ENCODE measurements at places on chromosomes 4 and X.

DNA sequence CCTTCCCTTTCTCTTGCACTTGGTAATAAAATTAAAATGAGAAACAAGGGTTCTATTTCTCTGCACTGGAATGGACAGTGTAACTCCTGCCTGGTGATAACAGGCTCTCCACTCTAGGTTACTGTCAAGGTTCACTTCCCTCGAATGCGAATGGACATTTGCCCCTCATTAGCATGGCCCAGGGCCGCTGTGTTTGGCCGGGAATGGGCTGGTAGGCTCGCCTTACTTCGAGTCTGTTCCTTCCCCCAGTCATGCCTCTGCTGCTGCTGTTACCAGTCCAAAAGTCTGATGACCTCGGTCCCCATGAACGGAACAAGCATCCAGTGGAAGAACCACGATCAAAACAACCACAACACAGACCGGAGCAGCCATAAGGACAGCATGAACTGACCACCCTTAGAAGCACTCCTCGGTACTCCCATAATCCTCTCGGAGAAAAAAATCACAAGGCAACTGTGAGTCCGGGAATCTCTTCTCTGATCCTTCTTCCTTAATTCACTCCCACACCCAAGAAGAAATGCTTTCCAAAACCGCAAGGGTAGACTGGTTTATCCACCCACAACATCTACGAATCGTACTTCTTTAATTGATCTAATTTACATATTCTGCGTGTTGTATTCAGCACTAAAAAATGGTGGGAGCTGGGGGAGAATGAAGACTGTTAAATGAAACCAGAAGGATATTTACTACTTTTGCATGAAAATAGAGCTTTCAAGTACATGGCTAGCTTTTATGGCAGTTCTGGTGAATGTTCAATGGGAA is 61.5 kb downstream of the EDNRA start:
- peaks cover 18% of the 10 kb centered on the region for H3K4me1 ChIP-seq
- no peaks in the 10 kb centered on the region for H3K27me3 ChIP-seq
- DNase-seq: no peak
- peaks cover 62% of the 10 kb centered on the region for H3K36me3 ChIP-seq
- H3K4me3 ChIP-seq: no peak overlapping the region

GRCh38 chr4:27115221-27115620 is 254.6 kb downstream of the STIM2 start:
- H3K27ac ChIP-seq: no peak overlapping the region
- no peak for DNase-seq
- no peaks in the 10 kb centered on the region for H3K4me1 ChIP-seq
- H3K36me3 ChIP-seq: no peaks in the 10 kb centered on the region
- peaks cover 6% of the 10 kb centered on the region for H3K27me3 ChIP-seq

DNA sequence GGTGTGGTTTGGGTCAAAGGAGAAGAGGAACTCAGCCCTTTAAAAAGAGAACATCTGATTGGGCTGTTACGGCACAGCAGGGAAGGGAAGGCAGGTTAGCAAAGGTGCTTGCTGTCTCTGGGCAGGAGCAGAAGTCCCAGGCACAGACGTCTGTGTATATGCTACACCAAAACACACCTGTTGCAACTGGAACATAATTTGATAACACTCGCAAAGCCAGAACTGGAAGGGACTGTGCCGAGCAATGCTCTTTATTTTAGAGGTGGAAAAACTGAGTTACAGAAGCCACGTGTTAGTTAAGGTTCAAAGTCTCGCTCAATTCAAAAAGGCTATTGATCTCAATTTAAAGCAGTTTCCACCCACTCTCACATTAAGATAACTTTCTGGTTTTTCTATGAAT is 2.2 kb upstream of the FAM114A1 start:
- H3K27me3 ChIP-seq: peaks cover 13% of the 10 kb centered on the region
- H3K36me3 ChIP-seq: no peaks in the 10 kb centered on the region
- no peak overlapping the region for H3K27ac ChIP-seq
- no peak for DNase-seq
- H3K4me3 ChIP-seq: no peak overlapping the region

DNA sequence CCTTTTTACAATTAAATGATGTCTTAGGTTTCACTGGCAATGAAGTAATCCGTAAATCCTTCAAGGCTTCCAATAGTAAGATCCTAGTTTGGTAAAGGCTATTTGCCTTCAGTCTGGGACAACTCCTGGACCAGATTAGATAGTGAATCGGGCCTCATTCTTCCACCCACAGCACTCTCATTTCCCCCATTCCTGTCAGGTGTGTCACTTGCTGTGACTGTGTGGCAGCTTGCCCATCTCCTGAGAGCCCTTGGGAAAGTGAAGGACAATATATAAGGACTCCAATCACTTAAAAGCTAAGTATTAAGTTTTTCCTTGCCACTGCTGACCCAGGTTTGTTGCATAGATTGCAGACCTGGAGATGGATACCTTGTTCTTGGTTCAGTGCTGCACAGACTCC is 3.3 kb upstream of the GASK1B start:
- DNase-seq: no peak
- peaks cover 37% of the 10 kb centered on the region for H3K4me1 ChIP-seq

DNA sequence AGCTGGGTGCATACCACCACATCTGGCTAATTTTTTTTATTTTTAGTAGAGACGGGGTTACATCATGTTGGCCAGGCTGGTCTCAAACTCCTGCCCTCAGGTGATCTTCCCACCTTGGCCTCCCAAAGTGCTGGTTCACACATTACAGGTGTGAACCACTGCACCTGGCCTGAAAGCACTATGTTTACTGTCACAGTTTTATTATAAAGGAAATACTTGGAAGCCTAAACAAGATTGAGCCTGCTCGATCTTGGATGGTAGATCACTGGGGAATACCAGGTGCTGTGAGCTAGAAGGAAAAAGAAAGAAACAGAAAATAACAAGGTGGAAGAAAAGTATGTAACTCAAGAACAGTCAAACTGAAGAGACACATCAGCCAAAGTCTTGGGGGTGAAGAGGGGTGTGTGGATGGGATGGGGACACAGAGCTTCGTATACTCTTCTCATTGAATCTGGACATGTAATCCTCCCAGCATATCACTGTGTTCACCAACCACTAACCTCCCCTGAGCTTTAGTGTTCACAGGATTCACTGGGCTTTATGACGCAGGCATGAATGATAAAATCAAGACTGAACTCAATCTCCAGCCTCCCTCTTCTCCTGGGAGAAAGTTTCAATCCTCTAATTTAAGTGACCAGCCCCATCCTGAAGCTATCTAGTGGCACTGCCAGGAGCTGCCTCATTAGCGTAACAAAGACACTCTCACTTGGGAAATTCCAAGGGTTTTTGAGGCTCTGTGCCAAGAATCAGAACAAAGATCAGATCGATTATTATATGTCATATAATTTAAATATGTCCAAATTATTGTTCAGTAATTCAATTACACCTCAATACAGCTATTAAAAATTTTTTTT is 40.9 kb downstream of the PDS5A start:
- no peak overlapping the region for H3K4me3 ChIP-seq
- peaks cover 10% of the 10 kb centered on the region for H3K36me3 ChIP-seq
- H3K27ac ChIP-seq: peak overlapping the region; percentile 80

DNA sequence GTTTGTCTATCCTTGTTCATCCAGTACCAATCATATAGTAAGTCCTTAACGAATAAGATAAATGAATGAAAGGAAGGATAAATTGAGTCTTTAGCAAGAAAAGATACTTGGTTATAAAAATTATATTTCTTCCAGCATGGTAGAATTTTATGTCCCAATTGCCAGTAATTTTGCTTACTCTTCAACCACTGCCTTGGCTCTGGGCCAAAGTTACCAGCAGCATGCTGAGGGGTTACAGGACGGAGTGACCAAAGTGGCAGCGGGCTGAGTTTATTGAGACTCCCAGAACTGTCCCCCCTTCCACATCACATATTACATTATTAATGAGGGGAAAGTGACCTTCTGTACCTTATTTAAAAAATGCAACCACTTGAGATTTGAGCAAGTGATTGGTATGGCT is 121.7 kb downstream of the RASGEF1B start:
- H3K27ac ChIP-seq: no peak overlapping the region
- DNase-seq: no peak
- H3K36me3 ChIP-seq: no peaks in the 10 kb centered on the region
- H3K27me3 ChIP-seq: peaks cover 1% of the 10 kb centered on the region
- H3K4me3 ChIP-seq: no peak overlapping the region

GRCh38 chr4:182853731-182854330 is 63.4 kb downstream of the DCTD start:
- H3K36me3 ChIP-seq: peaks cover 2% of the 10 kb centered on the region
- H3K27ac ChIP-seq: no peak overlapping the region
- H3K27me3 ChIP-seq: no peaks in the 10 kb centered on the region
- DNase-seq: no peak
- no peaks in the 10 kb centered on the region for H3K4me1 ChIP-seq

- no peaks in the 10 kb centered on the region for H3K27me3 ChIP-seq
- no peak overlapping the region for H3K4me3 ChIP-seq
- H3K36me3 ChIP-seq: peaks cover 2% of the 10 kb centered on the region
- H3K4me1 ChIP-seq: peaks cover 22% of the 10 kb centered on the region
Observed at GRCh38 chr4:138347561-138347960, 105.4 kb upstream of the SLC7A11 start.

DNA sequence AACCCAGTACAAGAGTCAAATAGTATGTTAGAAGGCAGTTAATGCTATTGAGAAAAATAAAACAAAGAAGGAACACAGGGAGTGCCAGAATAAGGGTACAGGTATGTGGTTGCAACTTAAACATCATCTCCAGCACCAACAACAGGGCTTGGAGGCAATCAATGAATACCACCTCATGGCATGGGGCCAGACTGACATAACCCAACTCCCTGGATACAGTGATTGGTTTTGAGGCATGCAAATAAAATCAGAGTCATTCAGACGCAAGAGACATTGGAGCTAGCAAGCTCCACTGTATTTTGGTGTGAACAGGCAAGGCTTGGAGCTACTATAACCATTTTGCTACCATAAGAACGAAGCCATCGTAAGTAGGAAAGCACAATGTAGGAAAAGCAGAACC is 56.7 kb downstream of the PPP3CA start:
- H3K4me3 ChIP-seq: no peak overlapping the region
- no peak overlapping the region for H3K27ac ChIP-seq
- peaks cover 12% of the 10 kb centered on the region for H3K4me1 ChIP-seq
- DNase-seq: no peak

- H3K27ac ChIP-seq: no peak overlapping the region
- no peak for DNase-seq
- no peaks in the 10 kb centered on the region for H3K27me3 ChIP-seq
- H3K36me3 ChIP-seq: no peaks in the 10 kb centered on the region
- H3K4me1 ChIP-seq: peaks cover 3% of the 10 kb centered on the region
Observed at GRCh38 chrX:97065973-97066372, 182.3 kb downstream of the RPA4 start.

DNA sequence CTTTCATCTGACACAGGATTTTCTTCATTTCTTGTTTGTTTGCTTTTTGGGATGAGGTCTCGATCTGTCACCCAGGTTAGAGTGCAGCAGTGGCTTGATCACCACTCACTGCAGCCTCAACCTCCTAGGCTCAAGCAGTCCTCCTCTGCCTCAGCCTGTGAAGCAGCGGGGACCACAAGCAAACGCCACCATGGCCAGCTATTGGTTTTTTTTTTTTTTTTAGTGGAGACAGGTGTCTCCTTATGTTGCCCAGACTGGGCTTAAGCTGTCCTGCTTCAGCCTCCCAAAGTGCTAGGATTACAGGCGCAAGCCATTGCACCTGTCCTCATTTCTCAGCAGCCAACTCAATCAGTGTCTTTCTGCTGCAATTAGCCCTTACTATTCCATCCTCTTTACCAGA is 10.3 kb downstream of the SPRY1 start:
- no peaks in the 10 kb centered on the region for H3K27me3 ChIP-seq
- no peak overlapping the region for H3K4me3 ChIP-seq
- H3K27ac ChIP-seq: no peak overlapping the region

DNA sequence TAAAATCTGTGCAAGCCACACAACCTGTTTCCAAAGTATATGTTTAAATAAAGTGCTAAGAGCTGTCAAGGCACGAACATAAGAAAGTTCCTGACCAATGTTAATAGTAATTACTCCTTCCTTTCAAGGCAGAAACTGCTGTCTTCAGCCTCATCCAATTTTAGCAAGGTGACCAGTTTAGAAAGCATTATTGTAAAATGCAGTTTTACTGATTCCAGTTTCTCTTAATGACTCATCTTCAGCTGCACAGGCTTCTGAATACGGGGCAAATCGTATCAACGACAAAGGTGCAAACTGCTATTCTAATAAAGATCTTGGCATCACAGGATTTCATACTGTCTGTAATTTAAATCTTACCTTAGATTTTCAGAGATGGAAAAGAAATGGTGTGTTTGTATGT is 87.5 kb downstream of the PPP3CA start:
- no peak overlapping the region for H3K4me3 ChIP-seq
- no peak overlapping the region for H3K27ac ChIP-seq
- peaks cover 14% of the 10 kb centered on the region for H3K4me1 ChIP-seq
- no peaks in the 10 kb centered on the region for H3K27me3 ChIP-seq
- DNase-seq: no peak

DNA sequence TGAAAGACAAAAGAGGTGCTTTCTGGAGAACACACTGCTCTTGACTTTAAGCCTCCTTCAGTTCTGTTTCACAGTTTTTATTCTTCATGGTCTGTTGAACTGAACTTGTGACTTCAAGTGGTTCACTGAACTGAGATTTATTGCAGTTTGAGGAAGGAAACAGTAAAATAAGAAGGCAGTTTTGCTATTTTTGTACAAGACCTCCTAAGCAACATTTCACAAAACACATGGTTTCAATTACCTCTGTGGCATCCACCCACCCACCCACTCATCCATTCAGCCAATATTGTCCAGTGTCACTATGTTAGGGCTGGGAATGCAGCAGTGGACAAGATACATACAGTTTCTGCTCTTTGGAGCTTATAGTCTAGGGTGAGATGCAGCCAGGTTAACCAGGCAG is 131.3 kb downstream of the IL1RAPL2 start:
- no peaks in the 10 kb centered on the region for H3K36me3 ChIP-seq
- H3K4me3 ChIP-seq: no peak overlapping the region
- DNase-seq: no peak
- no peaks in the 10 kb centered on the region for H3K27me3 ChIP-seq

DNA sequence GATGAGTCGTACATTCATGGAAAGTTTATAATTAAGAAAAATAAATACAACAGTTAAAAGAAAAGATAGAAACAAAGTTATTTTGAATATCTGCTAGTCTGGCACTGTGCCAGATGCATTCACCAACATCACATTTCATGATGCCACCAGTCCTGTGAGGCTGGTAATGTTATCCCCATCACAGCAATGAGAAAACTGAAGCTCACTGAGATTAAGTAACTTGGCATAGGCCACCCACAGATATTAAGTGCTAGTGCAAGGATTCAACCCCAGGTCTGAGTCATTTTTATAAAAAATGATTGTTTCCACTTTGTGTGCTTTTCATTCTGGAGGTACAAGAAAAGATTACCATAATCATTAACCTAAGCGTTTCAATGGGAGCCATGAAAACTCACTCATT is 65.0 kb upstream of the IL15 start:
- H3K36me3 ChIP-seq: no peaks in the 10 kb centered on the region
- no peak for DNase-seq
- H3K4me3 ChIP-seq: no peak overlapping the region
- H3K4me1 ChIP-seq: peaks cover 16% of the 10 kb centered on the region
- H3K27ac ChIP-seq: peak overlapping the region; percentile 71

GRCh38 chr4:170214101-170214500 is 124.3 kb upstream of the AADAT start:
- H3K36me3 ChIP-seq: peaks cover 5% of the 10 kb centered on the region
- DNase-seq: no peak
- H3K4me3 ChIP-seq: no peak overlapping the region
- H3K27ac ChIP-seq: no peak overlapping the region
- H3K27me3 ChIP-seq: peaks cover 2% of the 10 kb centered on the region

- H3K27ac ChIP-seq: no peak overlapping the region
- no peak overlapping the region for H3K4me3 ChIP-seq
- H3K36me3 ChIP-seq: peaks cover 2% of the 10 kb centered on the region
- H3K4me1 ChIP-seq: peaks cover 21% of the 10 kb centered on the region
Observed at GRCh38 chr4:173187732-173188131, 19.1 kb downstream of the GALNT7 start.
